Panc1 (cell line): ENCODE measurements at places on chromosomes 6 and 20. TPM values are rescaled to one million over a fixed set of nuclear protein-coding genes. Genes with fewer than 3 reads are reported as not detected.

Gene MICAL1
- 64.5 TPM for total RNA-seq

Gene PROKR2
- total RNA-seq = not detected

Gene CHMP4B
- total RNA-seq = 87.5 TPM

Gene RRP36
- total RNA-seq = 106 TPM

Gene TMEM200A
- total RNA-seq = 0.10 TPM

Gene CHRNA4
- 2.4 TPM for total RNA-seq

Gene INSM1
- 0.05 TPM for total RNA-seq

Gene EPB41L1
- total RNA-seq = 8.6 TPM

Gene OPRM1
- not detected for total RNA-seq

Gene SAPCD1
- 6.3 TPM for total RNA-seq

Gene CCR6
- not detected for total RNA-seq

Gene BNIP5
- not detected for total RNA-seq

Gene WRNIP1
- 69.1 TPM for total RNA-seq

Gene EFCAB8
- total RNA-seq = 1.1 TPM

Gene LPA
- total RNA-seq = 0.21 TPM

Gene C6orf15
- not detected for total RNA-seq

Gene LRRC1
- 13.8 TPM for total RNA-seq

Gene ENPP5
- total RNA-seq = not detected

Gene MOG
- not detected for total RNA-seq

Gene EYA2
- 1.9 TPM for total RNA-seq

Gene SLC2A10
- total RNA-seq = 1.6 TPM

Gene TSBP1
- total RNA-seq = not detected

Gene GMEB2
- 13.1 TPM for total RNA-seq

Gene PMEPA1
- 89.8 TPM for total RNA-seq

Gene UQCC2
- total RNA-seq = 135 TPM

Gene MTHFD1L
- total RNA-seq = 76.2 TPM

Gene TNXB
- 1.8 TPM for total RNA-seq

Gene MDFI
- total RNA-seq = 0.54 TPM

Gene RSPH3
- total RNA-seq = 8.1 TPM

Gene ZSCAN12
- total RNA-seq = 3.2 TPM

Gene MYMX
- total RNA-seq = 1.8 TPM
